ENCODE measurements at places on chromosomes 12 and 14. TPM values are rescaled to one million over a fixed set of nuclear protein-coding genes. Genes with fewer than 3 reads are reported as not detected.
A peak's percentile ranks its signal among the peaks of the same experiment; 100 is the strongest.

The DDX11 gene
- total RNA-seq: 200 TPM

The SPIC gene
- total RNA-seq: not detected

DNA sequence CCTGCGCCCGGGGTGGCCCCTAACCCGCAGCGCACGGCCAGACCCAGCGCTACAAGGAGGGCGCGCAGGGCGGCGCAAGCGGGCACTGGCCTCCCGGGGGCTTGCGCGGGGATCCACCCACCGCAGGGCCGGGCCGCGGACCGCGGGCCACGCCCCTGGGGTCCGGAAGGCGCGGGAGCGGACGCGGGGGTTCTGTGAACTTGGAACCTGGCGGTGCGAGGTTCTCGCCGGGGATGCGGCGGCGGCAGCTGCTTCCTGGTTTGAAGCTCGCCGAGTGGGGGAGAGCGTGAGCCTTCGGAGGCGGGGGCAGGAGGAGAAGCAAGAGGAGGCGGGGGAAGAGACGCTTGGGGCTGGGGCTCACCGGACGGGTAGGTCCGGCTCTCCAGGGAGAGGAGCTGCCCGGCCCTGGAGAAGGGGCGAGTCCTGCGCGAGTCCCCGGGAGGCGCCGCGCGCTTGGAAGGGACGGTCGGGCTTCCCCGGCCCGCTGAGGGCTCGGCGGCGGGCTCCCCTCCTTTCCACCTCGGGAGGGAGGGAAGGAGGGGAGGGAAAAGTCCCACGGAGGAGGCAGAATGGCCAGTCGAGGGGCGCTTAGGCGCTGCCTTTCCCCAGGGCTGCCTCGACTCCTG is at the start of gene PRKCH:
Gene PRKCH, plus strand, starts transcription at position 195 of the 626 bp plus-strand sequence. CDS start 523 bp downstream, outside the sequence.
- H3K4me1 ChIP-seq: 0 out of 2 replicates have a peak, but pooled peaks cover 3% of the 10 kb centered on the region
- H3K4me3 ChIP-seq: peak within 1 kb of the TSS; percentile 49
- no peaks in the 10 kb centered on the region for H3K27me3 ChIP-seq
- H3K36me3 ChIP-seq: no peaks in the 10 kb centered on the region

DNA sequence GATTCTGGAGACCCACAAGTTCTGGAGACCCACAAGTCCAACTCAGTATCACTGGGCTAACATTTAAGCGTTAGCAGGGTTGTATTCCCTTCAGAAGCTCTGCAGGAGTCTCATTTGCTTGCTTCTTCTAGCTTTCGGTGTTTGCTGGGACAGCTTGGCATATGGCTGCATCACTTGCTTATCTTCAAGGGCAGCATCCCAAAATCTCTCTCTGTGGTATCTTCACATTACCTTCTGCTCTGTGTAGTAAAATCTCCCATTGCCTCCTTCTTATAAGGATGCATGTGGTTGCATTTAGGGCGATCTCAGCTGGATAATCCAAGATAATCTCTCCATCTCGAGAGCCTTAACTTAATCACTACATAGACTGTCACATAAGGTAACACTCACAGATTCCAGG is 7.3 kb upstream of the CNTN1 start:
- H3K4me3 ChIP-seq: no peak overlapping the region
- H3K27ac ChIP-seq: no peak overlapping the region
- DNase-seq: no peak

GRCh38 chr12:15206831-15207389 is 14.3 kb downstream of the RERG start:
- H3K27me3 ChIP-seq: no peaks in the 10 kb centered on the region
- H3K4me1 ChIP-seq: no peaks in the 10 kb centered on the region
- DNase-seq: no peak
- no peak overlapping the region for H3K27ac ChIP-seq
- H3K4me3 ChIP-seq: no peak overlapping the region

DNA sequence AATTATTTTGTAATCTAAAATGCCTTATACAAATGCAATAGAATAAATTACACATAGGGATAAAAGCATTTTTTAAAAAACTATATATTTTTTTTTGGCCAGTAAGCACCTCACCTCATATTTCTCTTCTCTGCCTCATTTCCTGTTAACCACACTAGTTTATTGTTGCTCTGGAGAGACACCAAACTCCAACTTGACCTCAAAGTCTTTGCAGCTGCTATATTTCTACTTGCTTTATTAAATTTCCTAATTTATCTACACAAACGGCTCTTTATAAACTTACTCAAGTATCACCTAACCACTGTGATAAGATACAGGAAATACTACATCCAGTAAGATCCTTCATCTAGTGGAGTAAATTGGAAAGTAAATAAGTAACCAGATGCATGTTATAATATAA is 622.3 kb downstream of the C12orf50 start:
- no peak overlapping the region for H3K4me3 ChIP-seq
- H3K4me1 ChIP-seq: no peaks in the 10 kb centered on the region
- DNase-seq: no peak
- no peaks in the 10 kb centered on the region for H3K36me3 ChIP-seq

GRCh38 chr12:106389151-106389550 is 31.6 kb downstream of the POLR3B start:
- no peak for DNase-seq
- H3K4me1 ChIP-seq: no peaks in the 10 kb centered on the region
- no peak overlapping the region for H3K4me3 ChIP-seq
- H3K27me3 ChIP-seq: no peaks in the 10 kb centered on the region
- no peak overlapping the region for H3K27ac ChIP-seq

DNA sequence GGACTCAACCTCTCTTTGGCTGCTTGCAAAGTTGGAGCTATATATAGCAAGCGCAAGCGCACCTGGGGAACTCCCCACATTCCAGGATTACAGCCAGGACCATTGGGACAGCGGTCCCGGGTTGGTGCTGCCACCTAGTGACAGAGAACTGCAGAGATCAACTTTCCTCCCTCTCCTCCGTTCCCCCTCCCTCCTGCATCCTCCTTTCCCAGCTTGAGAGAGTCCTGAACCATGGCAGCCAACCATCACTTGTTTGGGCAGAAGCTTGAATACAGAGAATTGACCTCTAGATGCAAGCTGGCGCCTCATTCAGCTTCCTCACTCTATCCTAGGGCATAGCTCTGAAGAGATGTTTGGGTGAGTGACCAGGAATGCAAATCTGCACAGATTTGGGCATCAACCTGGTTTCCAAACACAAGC is 17.4 kb upstream of the FLVCR2 start:
- H3K4me3 ChIP-seq: no peak overlapping the region
- H3K4me1 ChIP-seq: peaks cover 16% of the 10 kb centered on the region
- no peak overlapping the region for H3K27ac ChIP-seq
- H3K36me3 ChIP-seq: no peaks in the 10 kb centered on the region
